Upper lobe of right lung (tissue), 1 donor: ENCODE measurements at places on chromosomes 12 and 14.

GRCh38 chr14:80237143-80237542 lies 25.8 kb upstream of the DIO2 start:
- DNase-seq = no peak

DNA sequence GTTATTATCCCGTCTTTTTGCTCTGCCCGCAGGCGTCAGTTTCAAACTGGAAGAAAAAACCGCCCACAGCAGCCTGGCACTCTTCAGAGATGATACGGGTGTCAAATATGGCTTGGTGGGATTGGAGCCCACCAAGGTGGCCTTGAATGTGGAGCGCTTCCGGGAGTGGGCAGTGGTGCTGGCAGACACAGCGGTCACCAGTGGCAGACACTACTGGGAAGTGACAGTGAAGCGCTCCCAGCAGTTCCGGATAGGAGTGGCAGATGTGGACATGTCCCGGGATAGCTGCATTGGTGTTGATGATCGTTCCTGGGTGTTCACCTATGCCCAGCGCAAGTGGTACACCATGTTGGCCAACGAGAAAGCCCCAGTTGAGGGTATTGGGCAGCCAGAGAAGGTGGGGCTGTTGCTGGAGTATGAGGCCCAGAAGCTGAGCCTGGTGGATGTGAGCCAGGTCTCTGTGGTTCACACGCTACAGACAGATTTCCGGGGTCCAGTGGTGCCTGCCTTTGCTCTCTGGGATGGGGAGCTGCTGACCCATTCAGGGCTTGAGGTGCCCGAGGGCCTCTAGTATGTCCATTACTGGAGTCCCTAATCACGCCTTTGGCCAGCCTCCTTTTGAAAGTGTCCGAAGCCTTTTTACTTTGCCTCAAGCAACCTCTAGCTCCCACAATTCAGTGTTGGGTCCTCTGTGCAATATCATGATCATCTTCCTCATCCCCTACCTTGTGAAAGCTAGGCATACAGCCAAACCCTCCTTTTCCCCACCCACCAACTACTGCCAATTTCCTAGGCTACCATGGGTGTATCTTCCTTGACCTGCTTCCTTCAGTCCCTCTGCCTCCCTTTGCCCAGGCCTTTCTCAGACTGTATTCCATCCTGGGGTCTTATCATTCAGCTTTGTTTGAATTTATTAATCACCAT lies 891 bp downstream of the SPRYD4 start:
- no peak for DNase-seq

DNA sequence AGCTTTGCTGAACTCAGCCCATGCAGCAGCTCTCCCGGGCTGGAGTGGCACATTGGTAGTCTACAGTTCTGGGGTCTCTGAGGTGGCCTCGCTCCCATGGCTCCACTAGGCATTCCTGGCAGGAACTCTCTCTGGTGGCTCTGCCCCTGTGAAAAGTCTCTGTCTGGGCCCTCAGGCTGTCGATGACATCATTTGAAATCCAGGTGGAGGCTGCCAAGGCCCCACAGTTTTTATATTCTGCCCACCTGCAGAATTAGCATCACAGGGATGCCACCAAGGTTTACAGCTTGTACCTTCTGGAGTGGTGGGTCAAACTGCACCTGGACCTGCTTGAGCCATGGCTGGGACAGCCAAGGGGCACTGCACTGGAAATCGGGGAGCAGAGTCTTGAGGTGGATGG lies 31.6 kb downstream of the KRT80 start:
- no peak for DNase-seq

DNA sequence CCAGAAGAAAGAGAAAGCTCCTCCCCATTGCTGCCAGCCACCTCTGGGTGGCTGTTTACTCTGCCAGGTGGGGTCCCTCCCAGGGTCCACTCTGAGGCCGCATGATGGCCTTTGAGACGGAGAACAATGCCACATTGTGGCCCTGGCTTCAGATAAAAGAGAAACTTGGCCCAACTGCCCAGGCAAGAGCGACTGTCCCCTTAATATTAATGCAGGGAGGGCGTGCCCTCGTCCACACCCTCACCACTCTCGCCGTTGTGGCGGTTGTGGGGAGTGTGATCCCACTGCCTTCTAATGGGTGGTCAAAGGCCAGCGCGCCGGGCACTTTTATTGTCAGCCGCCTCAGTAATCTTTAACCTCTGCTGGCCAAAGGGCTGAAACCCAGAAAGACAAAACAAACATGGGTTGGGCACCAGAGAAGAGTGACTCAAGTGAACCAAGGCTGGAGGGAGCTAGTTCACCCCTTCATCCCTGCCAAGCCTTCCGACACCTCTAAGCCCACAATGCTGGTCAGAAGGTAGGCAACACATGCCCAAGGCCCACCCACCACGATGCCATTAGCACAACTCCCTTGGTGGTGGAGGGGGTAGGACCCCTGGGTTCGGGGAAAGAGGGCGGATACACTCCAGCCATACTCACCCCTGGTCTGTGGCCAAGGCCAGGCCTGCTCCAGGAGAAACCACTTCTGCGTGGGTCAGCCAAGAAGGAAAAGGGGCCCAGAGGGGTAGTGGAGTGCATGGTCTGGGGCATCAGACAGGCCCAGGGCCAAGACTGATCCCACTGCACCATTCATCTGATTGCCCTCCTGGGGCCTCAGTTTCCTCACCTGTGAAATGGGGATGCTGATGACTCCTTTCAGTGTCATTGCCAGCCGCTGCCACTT lies 44.5 kb upstream of the BCL11B start:
- DNase-seq = no peak

DNA sequence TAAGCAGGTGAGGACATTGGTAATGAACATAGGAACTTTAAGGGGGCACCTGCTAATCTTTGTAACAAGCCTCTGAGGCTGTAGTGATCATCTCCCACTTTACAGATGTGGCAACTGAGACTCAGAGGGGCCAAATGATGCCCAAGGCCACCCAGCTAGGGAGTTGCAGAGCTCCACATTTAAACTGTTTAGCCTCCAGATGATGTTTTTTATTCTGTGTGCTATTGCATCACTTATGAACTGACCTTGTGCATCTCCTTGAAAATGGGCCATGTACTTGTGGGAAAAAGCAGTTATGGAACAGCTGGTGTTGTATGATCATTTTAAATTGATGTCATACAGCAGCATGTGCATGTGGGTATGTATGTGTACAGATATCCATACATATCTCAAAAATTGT lies 41.4 kb downstream of the TPCN1 start:
- no peak for DNase-seq
